ENCODE measurements at places on chromosomes 11 and 22. TPM values are rescaled to one million over a fixed set of nuclear protein-coding genes. Genes with fewer than 3 reads are reported as not detected.

- H3K4me1 ChIP-seq = no peaks in the 10 kb centered on the region
- H3K36me3 ChIP-seq = no peaks in the 10 kb centered on the region
- no peak overlapping the region for H3K27ac ChIP-seq
- DNase-seq = no peak
- no peaks in the 10 kb centered on the region for H3K27me3 ChIP-seq
Measured at GRCh38 chr11:131253142-131253655, 117.2 kb upstream of the NTM start.

DNA sequence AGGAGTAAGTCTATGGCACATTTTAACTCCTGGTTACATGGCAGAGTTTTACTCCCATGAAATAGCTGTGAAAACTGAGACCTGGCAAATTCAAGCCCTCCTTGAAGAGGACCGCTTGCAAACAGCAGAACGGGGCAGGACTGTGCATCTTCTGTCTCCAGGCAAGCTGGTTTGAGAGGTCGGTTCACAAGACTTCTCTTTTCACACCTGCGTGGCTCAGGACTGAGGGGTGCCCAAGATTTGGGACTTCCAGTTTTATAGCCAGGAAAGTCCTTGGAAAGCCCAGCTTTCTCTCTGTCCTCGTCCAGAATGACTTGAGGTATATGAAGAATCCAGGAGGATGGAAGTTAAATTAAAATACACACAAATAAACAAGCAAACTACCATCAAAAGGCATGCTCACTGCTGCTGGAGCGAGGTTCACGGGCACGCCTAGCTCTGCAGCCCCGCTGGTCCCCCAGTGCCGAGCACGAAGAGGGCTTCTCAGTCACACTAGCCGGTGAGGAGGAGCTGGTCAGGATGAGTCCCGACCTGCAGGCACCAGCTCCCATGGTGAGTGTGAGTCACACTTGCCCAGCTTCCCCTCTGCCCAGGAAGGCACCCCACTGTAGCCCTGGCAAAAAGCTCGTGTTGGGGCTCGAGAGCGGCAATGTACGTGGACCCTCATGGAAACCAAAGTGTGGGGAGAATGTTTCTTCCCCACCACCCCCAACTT, 1382.4 kb downstream of the BRD1 start:
- no peaks in the 10 kb centered on the region for H3K36me3 ChIP-seq
- H3K27me3 ChIP-seq = no peaks in the 10 kb centered on the region
- H3K27ac ChIP-seq = no peak overlapping the region
- no peaks in the 10 kb centered on the region for H3K4me1 ChIP-seq

GRCh38 chr11:77173494-77173893, 45.4 kb downstream of the MYO7A start:
- H3K27me3 ChIP-seq = no peaks in the 10 kb centered on the region
- DNase-seq = no peak
- no peaks in the 10 kb centered on the region for H3K4me1 ChIP-seq
- no peak overlapping the region for H3K4me3 ChIP-seq

- H3K27me3 ChIP-seq = no peaks in the 10 kb centered on the region
- no peak overlapping the region for H3K27ac ChIP-seq
- no peaks in the 10 kb centered on the region for H3K4me1 ChIP-seq
- no peak overlapping the region for H3K4me3 ChIP-seq
Measured at GRCh38 chr11:24406389-24406788, 90.5 kb upstream of the LUZP2 start.

Gene MS4A6E
- not detected for total RNA-seq

GRCh38 chr11:64837887-64838351, 6.5 kb downstream of the CDC42BPG start:
- no peak overlapping the region for H3K4me3 ChIP-seq
- H3K4me1 ChIP-seq = no peaks in the 10 kb centered on the region
- no peak for DNase-seq
- no peaks in the 10 kb centered on the region for H3K27me3 ChIP-seq
- no peaks in the 10 kb centered on the region for H3K36me3 ChIP-seq

DNA sequence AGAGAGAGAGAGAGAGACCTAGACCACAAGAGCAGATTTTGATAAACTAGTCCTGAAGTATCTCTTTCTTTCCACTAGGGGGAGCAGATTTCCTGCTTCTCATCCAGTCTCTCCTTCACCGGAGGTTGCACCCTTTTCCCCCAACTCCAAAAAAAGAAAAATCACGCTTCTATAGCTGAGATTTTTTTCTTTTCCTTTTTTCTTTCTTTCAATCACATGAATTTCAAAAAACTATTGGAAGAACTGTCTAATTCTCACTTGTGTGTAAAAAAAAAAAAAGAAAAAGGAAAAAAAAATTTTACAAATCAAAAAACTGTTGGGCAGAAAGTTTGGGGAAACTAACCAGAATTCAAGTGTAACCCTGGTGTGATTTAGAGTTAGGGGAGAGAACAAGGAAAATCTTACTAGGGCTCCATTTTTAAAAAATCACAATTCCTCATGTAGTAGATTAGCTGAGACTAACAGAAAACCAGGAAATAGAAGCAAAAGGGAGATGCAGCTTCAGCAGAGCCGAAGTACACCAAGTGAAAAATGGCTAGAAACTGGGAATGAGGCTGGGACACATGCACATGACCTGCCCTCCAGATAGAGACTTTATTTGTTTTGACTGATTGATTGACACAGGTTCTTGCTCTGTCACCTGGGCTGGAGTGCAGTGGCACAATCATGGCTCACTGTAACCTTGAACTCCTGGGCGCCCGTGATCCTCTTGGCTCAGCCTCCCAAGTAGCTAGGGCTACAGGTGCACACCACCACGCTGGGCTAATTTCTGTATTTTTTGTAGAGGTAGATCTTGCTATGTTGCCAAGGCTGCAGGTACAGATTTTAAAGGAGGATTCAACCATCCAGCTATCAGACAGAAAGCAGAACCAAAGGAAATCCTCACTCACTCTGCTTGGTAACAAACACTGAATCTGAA, 27.1 kb downstream of the SDHD start:
- no peak overlapping the region for H3K4me3 ChIP-seq
- peak; percentile 76 for DNase-seq
- no peaks in the 10 kb centered on the region for H3K4me1 ChIP-seq
- H3K27ac ChIP-seq = no peak overlapping the region
- no peaks in the 10 kb centered on the region for H3K36me3 ChIP-seq
